Liver (tissue), 10 donors: ENCODE measurements at places on chromosomes 7 and 10. TPM values are rescaled to one million over a fixed set of nuclear protein-coding genes. Genes with fewer than 3 reads are reported as not detected.

The IRF5 gene
- total RNA-seq: 4.4 TPM

The CDHR1 gene
- 0.17 TPM for total RNA-seq

The PRF1 gene
- total RNA-seq: 2.8 TPM

DNA sequence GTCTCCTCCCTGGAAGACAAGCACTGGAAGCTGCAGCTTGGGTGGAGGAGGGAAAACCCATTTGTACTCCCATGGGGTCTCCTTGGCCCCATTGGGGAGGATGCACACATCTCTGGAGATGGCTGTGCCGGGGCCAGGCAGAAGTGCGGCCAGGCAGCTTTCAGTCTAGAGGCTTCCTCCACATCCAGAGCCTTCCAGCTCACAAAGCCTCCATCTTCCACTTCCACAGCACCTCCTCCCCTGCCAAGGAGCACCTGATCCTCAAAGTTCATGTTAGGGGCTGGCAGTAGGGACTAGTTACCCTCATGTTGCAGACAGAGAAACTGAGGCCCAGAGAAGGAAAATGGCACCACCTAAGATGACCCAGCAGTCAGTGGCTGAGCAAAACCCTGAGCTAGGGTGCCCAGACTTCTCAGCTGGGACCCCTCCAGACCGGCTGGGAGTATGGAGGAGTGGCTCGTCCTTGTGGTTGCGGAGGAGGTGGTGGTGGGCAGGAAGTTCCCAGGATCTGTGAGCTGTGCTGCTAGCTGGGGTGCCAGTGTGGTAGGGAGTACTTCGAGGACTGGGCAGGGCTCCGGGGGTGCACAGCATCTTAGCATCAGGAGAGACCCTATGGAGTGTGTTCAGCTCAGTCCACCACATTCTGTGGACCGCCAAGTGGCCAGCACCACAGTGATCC lies 44.2 kb downstream of the ADCYAP1R1 start:
- no peaks in the 10 kb centered on the region for H3K36me3 ChIP-seq
- H3K4me1 ChIP-seq: no peaks in the 10 kb centered on the region
- H3K27me3 ChIP-seq: peaks cover 2% of the 10 kb centered on the region

The SSC4D gene
- 1.3 TPM for total RNA-seq

GRCh38 chr10:71134732-71135211 lies 77.6 kb upstream of the UNC5B start:
- peak; percentile 27 for DNase-seq
- no peaks in the 10 kb centered on the region for H3K36me3 ChIP-seq
- H3K4me1 ChIP-seq: no peaks in the 10 kb centered on the region
- no peak overlapping the region for H3K27ac ChIP-seq

DNA sequence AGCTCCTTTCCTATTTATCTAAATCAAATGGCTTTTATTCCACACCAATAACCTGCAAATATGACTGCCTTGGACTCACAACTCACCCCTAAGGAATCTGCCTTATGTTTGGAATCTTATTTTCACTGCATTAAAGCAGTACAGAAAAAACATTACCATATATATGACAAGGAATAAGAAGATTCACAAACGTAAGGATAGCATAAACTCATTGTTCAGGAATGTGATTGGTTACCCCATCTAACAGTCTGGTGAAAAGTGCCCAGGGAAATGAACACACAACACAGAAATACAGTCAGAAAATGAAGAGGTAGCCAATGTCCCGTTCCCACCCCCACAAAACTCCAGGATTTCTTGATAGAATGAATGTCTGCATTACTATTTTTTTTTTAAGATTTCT lies 2.0 kb downstream of the PPP3CB start:
- H3K36me3 ChIP-seq: no peaks in the 10 kb centered on the region
- H3K27ac ChIP-seq: no peak overlapping the region
- H3K27me3 ChIP-seq: no peaks in the 10 kb centered on the region
- H3K4me3 ChIP-seq: no peak overlapping the region

DNA sequence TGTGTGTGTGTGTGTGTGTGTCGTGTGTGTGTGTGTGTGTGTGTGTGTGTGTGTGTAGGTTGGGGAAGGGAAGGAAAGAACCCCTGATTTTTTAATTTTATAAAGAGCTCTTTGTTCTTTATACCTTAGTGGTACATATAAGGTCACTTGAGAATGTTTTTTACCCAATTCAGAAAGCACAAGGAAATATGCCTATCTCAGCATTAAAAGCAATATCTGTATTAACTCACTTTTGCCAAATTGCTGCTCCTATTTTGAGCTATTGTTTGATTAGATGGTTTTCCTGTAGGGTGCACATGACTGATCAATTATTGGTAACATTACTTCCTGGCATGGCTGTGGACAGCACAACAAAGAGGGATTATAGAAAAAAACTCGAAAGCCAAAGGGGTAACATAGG lies 60.5 kb downstream of the SEMA3D start:
- H3K27ac ChIP-seq: no peak overlapping the region
- no peak for DNase-seq
- H3K4me3 ChIP-seq: no peak overlapping the region
- H3K36me3 ChIP-seq: no peaks in the 10 kb centered on the region
- H3K4me1 ChIP-seq: no peaks in the 10 kb centered on the region

DNA sequence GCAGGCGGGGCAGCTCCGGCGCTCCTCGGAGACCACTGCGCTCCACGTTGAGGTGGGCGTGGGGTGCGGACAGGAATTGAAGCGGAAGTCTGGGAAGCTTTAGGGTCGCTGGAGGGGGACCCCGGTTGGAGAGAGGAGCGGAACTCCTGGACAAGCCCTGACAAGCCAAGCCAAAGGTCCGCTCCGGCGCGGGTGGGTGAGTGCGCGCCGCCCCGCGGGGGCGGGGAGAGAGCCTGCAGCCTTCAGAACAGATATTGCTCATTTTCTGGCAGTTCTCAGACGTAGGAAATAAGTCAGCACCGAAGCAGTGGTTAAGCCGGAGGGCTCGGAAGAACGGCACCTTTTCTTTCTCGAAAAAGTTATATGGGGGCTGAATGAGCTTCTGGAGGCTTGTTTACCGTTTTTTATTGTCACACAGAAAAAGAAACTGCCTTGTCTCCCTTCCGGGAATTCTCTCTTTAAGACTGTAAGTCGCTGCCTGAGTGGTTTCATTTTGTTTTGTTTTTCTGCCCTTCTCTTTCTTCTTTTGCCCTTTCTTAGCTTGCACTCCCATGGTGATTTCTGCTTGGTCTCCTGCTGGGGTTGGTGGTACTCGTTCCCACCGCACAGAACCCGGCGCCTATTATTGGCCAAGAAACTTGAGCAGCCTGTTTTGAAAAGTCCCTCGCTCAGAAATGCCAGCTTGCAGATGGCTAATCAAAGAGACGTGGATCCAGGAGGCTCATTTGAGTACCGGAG lies 732 bp downstream of the FAS start:
- H3K27ac ChIP-seq: peak overlapping the region; percentile 99
- no peaks in the 10 kb centered on the region for H3K36me3 ChIP-seq
- peak overlapping the region; percentile 95 for H3K4me3 ChIP-seq

- DNase-seq: no peak
- H3K27me3 ChIP-seq: no peaks in the 10 kb centered on the region
- H3K4me1 ChIP-seq: no peaks in the 10 kb centered on the region
- H3K27ac ChIP-seq: no peak overlapping the region
Observed at GRCh38 chr7:147803606-147804005, 787.0 kb upstream of the C7orf33 start.

DNA sequence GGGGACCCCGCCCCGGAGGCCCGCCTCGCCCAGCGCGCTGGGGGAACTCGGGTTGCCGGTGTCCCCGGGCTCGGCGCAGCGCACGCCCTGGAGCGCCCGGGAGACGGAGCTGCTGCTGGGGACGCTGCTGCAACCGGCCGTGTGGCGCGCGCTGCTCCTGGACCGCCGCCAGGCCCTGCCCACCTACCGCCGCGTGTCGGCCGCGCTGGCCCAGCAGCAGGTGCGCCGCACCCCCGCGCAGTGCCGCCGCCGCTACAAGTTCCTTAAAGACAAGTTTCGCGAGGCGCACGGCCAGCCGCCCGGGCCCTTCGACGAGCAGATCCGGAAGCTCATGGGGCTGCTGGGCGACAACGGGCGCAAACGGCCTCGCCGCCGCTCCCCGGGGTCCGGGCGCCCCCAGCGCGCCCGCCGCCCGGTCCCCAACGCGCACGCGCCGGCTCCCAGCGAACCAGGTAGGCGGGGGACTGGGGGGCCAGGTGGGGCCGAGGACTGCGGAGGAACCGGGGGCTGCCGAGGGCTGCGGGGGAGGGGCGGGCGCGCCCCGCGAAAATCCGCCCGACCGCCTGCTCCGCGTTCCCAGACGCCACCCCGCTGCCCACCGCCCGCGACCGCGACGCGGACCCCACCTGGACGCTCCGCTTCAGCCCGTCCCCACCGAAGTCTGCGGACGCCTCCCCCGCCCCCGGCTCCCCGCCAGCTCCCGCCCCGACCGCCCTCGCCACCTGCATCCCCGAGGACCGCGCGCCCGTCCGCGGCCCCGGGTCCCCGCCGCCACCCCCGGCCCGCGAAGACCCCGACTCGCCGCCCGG lies 574 bp downstream of the UTF1 start:
- H3K36me3 ChIP-seq: no peaks in the 10 kb centered on the region
- DNase-seq: no peak
- H3K4me3 ChIP-seq: peak overlapping the region; percentile 17
- H3K4me1 ChIP-seq: no peaks in the 10 kb centered on the region

GRCh38 chr10:308572-309085 lies 173.4 kb downstream of the ZMYND11 start:
- no peaks in the 10 kb centered on the region for H3K36me3 ChIP-seq
- DNase-seq: no peak
- peak overlapping the region; percentile 73 for H3K27ac ChIP-seq
- no peaks in the 10 kb centered on the region for H3K27me3 ChIP-seq

The AP3M1 gene
- total RNA-seq: 20.2 TPM

- no peak for DNase-seq
- no peak overlapping the region for H3K27ac ChIP-seq
- H3K27me3 ChIP-seq: peaks cover 2% of the 10 kb centered on the region
- H3K4me1 ChIP-seq: peaks cover 6% of the 10 kb centered on the region
- H3K36me3 ChIP-seq: no peaks in the 10 kb centered on the region
Observed at GRCh38 chr10:126392469-126392868, 4.2 kb upstream of the ADAM12 start.

GRCh38 chr10:71068861-71069271 lies 143.5 kb upstream of the UNC5B start:
- H3K36me3 ChIP-seq: no peaks in the 10 kb centered on the region
- H3K4me1 ChIP-seq: no peaks in the 10 kb centered on the region
- H3K27me3 ChIP-seq: no peaks in the 10 kb centered on the region
- no peak overlapping the region for H3K27ac ChIP-seq
- DNase-seq: no peak
- H3K4me3 ChIP-seq: no peak overlapping the region

GRCh38 chr7:30971440-30971839 lies 7.7 kb downstream of the GHRHR start:
- H3K36me3 ChIP-seq: no peaks in the 10 kb centered on the region
- no peak overlapping the region for H3K4me3 ChIP-seq
- no peak for DNase-seq
- H3K4me1 ChIP-seq: no peaks in the 10 kb centered on the region

DNA sequence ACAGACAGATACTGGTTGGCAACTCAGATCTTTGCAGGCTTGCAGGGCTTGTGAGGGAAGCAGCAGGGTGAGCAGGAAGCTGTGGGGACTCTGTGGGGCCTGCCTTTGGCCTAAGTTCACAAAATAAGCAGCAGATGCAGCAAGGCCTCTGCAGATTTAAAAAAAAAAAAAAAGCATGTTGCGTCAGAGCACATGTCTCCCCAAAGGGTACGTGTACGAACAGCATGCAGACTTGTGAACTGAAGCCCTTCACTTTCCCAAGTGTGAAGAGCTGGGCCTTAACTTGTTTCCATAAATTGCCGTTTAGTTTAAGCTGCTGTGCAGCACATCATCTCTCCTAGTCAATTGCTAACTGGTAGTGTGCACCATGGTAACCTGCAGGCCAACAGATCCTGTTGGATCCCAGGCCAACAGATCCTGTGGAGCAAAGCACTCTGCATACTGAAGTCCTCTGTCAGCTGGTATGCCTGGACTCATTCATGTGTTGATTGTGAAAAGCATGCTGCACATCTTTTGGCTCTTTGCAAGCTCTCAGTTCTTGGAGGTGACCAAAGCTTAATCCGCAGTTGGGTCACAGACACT lies 10.8 kb upstream of the XPNPEP1 start:
- H3K4me1 ChIP-seq: no peaks in the 10 kb centered on the region
- H3K27me3 ChIP-seq: no peaks in the 10 kb centered on the region
- H3K36me3 ChIP-seq: no peaks in the 10 kb centered on the region
- H3K4me3 ChIP-seq: no peak overlapping the region
- no peak for DNase-seq

- no peaks in the 10 kb centered on the region for H3K36me3 ChIP-seq
- no peak for DNase-seq
- H3K4me1 ChIP-seq: no peaks in the 10 kb centered on the region
- no peak overlapping the region for H3K27ac ChIP-seq
- no peak overlapping the region for H3K4me3 ChIP-seq
Observed at GRCh38 chr10:73655257-73655989, 406 bp downstream of the SYNPO2L start.

DNA sequence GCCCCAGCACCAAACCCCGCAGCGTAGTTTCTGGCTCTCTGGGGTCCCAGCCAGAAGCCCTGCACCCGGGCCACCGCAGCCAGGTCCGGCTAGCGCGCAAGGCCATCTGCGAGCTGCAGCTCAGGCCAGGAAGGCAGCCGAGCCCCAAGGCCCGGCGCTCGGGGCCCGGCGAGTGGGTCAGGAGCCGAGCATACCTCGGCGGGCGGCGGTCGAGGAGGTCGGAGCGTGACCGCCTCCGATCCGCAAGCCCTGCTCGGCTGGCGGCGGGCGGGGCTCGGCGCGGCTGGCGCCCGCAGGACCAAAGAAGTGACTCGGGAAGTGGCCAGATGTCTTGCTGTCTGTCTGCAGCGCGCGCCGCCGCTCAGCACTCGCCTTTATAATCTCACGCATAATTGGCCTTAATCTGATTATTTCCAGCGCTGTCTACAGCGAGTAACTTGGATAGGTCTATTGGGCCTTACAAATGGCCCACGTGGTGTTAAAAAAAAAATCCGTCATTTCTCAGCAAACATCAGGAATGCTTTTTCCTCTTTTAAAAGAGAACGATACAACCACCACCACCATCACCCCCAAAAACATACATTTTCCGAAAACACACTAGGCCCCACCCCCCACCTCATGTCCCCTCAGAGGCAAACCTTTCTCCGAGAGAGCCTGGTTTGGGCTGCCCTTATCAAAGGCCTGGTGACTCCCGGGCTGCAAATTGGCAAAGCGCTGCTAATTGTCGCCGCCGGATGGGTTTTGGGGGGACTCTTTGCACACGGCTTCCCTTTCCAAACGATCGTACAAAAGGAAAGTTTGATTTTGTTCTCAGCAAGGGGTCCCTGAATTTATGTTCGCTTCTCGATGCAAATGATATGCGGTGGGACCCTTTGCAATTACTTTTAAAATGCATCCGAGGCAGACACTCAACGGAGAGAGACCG lies at the start of gene DRGX:
TSS of gene DRGX (minus strand) at position 349 of the 925 bp plus-strand sequence. CDS start 649 bp downstream, outside the sequence.
- H3K4me3 ChIP-seq: no peak within 1 kb of the TSS
- peaks cover 11% of the 10 kb centered on the region for H3K27me3 ChIP-seq
- H3K36me3 ChIP-seq: no peaks in the 10 kb centered on the region
- H3K27ac ChIP-seq: no peak within 1 kb of the TSS
- no peak for DNase-seq
- H3K4me1 ChIP-seq: peaks cover 9% of the 10 kb centered on the region

GRCh38 chr7:117683430-117684175 lies 189.6 kb downstream of the CTTNBP2 start:
- H3K27me3 ChIP-seq: no peaks in the 10 kb centered on the region
- H3K27ac ChIP-seq: no peak overlapping the region
- H3K4me1 ChIP-seq: no peaks in the 10 kb centered on the region
- no peak overlapping the region for H3K4me3 ChIP-seq

The HABP2 gene
- total RNA-seq: 147 TPM
